CD8-positive, alpha-beta T cell (primary cell): ENCODE measurements at places on chromosomes 5 and 9. TPM values are rescaled to one million over a fixed set of nuclear protein-coding genes. Genes with fewer than 3 reads are reported as not detected.

DNA sequence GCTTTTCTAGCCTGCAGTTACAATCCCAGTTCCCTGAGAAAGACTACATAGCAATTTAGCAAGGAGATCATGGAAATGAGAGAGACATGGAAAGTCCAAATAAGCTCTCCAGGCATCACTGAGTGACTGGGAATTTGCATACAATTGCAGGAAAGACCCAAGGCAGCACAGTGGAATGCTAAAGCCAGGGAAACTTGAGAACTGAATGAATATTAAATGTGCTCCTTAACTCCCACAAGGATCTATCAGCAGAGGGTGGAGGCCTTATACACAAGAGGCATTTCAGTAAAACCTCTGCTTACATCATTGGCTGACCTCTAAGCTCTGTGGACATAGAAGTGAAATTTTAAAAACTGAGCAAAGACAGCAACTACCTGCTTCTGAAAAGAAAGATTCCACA is 355.6 kb upstream of the DAB2 start:
- DNase-seq = no peak

DNA sequence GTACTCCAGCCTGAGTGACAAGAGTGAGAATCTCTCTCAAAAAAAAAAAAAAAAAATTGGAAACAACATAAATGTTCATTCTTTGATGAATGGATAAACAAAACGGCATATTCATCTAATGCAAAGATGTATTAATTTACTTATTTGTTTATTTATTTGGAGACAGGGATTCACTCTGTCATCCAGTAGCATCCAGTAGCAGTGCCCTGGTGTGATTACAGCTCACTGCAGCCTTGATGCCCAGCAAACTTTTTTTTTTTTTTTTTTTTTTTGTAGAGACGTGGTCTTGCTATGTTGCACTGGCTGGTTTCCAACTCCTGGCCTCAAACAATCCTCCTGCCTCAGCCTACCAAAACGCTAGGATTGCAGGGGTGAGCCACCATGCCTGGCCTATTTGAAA is 24.4 kb downstream of the OR2V2 start:
- DNase-seq = no peak

DNA sequence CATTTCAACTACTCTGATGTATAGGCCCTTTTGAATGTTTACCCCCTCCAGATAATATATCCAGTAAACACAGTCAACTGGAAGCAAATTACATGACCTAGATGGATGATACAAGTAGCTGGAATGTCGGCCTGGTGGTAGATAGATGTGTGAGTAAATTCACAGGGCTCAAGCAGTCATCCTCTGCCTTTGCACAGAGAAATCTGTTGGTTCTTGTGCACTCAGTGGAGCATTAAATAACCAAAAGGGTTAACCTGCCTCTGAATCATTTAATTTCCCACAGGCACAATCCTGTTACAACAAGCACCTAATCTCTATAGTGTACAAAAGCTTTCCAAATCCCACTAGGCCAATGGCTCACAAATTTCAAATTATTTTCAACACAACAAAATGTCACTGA is 668.3 kb downstream of the DNAH5 start:
- no peak for DNase-seq

DNA sequence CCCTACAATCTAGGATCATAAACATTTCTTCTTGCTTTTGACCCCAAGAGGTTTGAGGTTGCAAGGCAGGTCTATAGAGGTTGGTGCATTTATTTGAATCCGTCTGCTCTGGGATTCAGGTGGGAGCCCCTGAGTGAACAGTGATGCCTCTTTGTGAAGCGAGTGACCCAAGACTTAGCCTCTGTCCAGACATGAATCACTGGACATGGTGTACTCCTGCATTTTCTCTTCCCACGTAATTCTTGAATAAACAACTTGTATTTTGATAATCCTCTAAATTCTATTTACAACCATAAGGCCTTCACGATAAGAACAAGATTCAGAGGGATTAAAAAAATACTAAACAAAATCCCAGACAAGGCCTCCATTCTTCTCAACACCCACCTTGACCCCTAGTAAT is 67.5 kb upstream of the PLPP6 start:
- DNase-seq = no peak

Gene CNOT8
- 145 TPM for total RNA-seq

- no peak for DNase-seq
Measured at GRCh38 chr5:102767862-102768261, 12.8 kb downstream of the PAM start.

DNA sequence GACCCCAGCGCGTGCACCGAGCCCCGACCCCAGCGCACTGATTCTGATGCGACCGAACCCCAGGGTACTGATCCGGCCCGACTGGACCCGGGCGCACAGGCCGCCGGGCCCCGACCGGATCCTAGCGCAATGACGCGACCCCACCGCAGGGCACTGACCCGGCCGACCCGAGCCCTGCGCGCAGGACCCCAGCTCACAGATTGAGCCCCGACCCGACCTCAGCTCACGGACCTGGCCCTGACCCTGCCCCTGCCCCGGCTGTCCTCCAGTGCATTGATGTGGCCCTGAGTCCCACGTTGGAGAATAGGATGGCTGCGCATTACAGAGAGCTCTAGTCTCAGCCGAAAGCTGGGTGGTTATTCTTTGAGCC is 438 bp downstream of the TRIP13 start:
- no peak for DNase-seq

Gene ZNF782
- 2.6 TPM for total RNA-seq

Gene SHISAL2B
- not detected for total RNA-seq

DNA sequence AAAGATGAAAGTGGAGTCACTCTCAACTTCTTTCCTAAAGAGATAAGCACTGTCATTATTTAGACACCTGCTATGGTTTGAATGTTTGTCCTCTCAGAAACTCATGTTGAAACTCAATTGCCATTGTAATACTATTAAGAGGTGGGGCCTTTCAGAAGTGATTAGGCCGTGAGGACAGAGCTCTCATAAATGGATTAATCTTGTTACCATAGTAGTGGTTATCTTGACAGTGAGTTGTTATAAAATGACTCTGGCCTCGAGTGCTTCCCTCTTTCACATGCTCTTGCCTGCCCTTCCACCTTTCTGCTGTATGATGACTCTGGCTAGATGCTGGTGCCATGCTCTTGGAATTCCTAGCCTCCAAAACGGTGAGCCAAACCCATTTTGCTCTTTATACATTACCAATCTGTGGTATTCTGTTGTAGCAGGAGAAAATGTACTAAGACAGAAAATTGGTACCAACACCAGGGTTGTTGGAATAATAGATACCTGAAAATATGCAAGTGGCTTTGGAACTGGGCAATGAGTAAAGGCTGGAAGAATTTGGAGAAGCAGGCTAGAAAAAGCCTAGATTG is 38.0 kb downstream of the GDA start:
- DNase-seq = no peak
